ENCODE measurements at places on chromosomes 5 and 9.

DNA sequence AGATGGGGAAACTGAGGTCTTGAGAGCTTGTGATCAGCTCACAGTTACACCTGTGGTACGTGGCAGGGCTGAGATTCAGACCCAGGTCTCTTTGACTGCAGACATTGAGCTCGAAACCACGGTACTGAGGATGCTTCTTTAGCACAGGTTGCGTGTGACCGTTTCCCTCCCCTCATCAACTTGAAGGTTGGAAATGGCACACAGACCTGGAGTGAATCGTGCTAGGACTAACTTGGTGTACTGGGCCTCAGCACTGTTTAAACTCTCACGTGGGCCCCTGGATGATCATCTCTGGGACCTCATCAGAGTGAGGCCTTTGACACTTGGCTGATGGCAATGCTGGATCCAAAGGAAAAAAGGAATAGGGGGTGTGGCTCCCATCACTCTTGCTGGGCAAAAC, 106.0 kb downstream of the MVB12B start:
- DNase-seq, result no peak

GRCh38 chr9:35000535-35001284, 11.2 kb downstream of the DNAJB5 start:
- no peak for DNase-seq

DNA sequence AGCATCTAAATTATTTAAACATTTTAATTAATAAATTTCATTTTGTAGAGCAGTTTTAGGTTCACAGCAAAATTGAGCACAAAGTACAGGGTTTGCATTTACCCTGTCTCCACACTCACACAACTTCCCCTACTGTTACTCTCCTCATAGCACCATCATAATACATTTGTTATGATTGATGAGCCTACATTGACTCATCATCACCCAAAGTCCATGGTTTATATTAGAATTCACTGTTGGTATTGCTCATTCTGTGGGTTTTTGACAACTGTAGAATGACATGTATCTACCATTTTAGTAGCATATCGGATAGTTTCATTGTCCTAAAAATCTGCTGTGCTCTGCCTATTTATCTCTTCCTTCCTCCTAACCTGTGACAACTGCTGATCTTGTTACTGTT, 411.1 kb upstream of the MPDZ start:
- DNase-seq, result no peak

DNA sequence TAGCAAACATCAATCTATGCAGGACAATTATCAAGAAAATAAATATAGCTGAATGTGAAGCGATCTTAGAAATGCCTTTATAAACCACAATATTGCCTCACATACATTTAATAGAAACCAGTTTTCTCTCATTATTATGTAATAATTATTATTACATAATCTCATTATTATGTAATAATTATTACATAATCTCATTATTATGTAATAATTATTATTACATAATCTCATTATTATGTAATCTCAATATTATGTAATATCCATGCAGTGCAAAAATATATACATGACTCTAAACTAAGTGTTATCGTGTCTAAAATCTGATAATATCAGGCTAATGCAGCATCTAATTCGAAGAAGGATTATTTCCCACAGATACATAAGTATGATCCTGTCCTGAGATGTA, 563.9 kb upstream of the SEMA6A start:
- no peak for DNase-seq

GRCh38 chr9:86434039-86434726, 80.0 kb upstream of the TUT7 start:
- DNase-seq, result no peak

DNA sequence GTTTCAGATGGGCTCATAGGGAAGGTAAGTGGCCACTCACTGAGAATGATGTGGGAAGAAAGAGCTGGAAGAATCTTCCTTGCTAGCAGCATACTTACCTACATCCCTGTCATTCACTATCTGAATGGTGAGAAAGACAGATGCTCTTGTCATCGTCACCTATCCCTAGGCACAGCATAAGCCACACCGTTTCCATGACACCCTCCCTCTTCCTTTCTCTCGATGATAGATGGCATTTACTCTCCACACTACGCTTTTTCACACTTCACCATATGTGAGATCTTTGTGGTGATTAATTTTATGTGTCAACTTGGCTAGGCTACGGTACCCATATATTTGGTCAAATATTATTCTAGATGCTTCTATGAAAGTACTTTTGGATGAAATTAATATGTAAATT, 44.4 kb upstream of the FER start:
- no peak for DNase-seq

DNA sequence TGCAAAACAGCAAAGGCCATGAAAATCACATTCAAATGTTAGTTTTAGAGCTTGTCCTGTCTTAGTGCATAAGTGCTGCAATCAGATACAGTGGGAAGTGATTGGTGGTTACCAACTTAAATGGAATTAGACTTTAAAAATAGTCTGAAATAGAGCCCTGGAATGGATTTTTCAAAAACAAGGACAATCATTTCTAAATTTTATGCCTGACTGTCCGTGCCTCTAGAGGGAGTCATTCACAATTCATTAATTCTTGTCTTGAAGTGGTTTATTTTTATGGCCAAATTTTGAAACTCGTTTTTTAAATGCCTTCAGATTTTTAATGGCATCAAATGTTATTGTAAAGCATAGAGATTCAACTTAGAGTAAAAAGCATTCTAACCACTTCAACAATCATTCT, 561.8 kb upstream of the DAB2 start:
- DNase-seq, result no peak

- no peak for DNase-seq
Measured at GRCh38 chr5:67677422-67677970, 480.9 kb upstream of the CD180 start.

GRCh38 chr9:136856541-136857141, 4.5 kb downstream of the MAMDC4 start:
- no peak for DNase-seq

GRCh38 chr5:4984461-4984860, 155.7 kb upstream of the ADAMTS16 start:
- no peak for DNase-seq

DNA sequence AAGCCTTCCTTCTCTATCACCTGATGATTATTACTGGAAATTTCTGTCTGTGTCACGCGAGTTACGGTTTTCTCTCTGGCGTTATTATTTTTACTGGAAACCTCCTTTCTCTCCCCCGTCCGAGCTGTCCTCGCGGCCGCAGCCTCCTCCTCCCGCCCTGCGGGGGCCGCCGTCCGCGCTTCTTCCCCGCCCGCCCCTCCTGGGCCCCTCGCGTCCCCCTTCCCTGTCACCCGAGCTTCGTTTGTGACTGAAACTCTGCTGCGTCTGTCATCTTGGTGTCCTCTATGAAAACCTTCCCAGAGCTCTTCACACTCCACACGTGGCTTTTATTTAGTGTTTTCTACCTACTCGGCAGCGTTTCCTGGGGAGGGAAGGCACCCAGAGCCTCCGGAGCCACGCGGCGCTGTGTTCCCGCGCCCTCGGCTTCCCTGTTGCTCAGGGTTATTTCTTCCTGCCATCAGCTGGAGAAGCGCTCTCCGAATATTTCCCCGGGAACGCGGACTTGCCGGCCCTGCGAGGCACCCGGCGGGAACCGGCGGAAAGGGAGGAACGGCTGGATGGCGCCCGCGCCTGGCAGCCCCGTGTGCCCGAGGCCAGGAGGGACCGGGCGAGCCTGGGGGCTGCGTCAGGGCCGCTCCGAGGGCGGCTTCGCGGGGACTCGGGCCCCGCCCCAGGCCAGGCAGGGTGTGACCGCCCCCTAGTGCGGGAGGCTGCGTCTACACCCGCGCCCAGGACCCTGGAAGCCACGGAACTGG, 33.9 kb downstream of the TRIP13 start:
- peak; percentile 5 for DNase-seq

GRCh38 chr9:68844631-68845612, 139.9 kb downstream of the PIP5K1B start:
- DNase-seq, result no peak

- DNase-seq, result no peak
Measured at GRCh38 chr9:4829969-4830368, 37.2 kb downstream of the RCL1 start.

- no peak for DNase-seq
Measured at GRCh38 chr5:150053713-150054392, 32.5 kb downstream of the CSF1R start.

GRCh38 chr9:129555512-129556215, 65.2 kb downstream of the C9orf50 start:
- no peak for DNase-seq

GRCh38 chr5:145072889-145073288, 762.3 kb downstream of the PRELID2 start:
- no peak for DNase-seq

GRCh38 chr5:97102010-97102470, 40.4 kb downstream of the LIX1 start:
- DNase-seq, result no peak

DNA sequence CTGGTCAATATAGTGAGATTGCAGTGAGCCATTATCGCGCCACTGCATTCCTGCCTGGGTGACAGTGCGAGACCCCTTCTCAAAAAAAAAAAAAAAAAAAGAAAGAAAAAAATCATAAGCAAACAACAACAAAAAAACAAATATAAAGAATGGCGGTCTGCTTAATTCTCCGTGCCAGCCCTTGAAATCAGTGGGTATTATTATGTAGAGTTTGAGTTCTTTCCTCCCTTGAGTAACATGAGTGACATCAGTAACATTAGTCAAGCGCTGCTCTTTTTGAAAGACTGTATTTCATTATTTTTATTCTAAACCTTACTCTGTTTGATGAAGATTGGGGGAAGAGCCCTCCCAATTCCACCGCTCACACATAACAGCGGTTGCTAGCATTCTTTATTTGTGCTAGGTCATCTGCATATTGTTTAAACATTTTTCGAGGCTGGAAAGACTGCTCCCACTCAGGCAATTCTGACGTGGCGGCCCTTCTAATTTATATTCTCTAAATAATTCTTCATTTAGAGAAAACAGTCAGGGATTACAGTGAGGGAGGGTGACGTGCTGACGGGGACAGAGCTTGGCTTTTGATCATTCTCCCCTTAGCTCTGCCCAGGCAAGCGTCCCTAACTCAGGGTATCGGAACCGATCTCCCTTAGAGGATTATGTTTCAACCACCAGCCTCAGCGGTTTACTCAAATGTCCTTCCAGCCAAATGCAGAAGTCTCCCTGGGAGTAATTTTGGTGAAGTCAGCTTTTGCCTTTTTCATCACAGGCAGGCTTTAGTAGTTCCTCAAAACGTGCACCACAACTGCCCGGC, 860 bp upstream of the MARCHF6 start:
- DNase-seq, result peak; percentile 42

GRCh38 chr5:171483551-171484135, 64.2 kb downstream of the FGF18 start:
- DNase-seq, result no peak
